ENCODE measurements at places on chromosomes 1 and 21.

DNA sequence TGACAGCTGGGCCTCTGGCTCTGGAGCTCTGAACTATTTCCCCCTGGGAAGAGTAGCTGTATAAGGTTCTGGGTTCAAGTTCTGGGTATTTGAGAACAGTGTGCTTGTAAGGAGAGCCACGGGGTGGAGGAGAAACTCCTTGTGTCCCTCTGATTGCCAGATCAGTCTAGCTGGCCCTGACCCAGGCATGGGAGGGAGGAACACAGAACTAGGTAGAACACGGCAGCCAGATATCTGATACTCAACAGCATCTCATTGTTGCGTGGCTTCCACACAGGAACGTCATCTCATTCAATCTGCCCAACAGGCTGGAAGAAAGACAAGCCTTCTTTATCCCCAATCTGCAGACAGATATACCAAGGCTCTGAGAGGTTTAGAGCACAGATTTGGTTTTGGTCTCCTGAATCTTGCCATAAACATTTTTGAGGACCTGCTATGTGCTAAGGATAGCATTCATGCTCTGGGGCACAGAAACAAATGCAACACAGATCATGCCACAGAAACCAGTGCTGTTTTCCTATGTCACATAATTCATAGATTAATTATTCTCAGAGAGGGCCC, 83.8 kb downstream of the PLXNA2 start:
- DNase-seq = no peak

GRCh38 chr1:10679496-10680220, 116.8 kb downstream of the CASZ1 start:
- DNase-seq = peak; percentile 11

DNA sequence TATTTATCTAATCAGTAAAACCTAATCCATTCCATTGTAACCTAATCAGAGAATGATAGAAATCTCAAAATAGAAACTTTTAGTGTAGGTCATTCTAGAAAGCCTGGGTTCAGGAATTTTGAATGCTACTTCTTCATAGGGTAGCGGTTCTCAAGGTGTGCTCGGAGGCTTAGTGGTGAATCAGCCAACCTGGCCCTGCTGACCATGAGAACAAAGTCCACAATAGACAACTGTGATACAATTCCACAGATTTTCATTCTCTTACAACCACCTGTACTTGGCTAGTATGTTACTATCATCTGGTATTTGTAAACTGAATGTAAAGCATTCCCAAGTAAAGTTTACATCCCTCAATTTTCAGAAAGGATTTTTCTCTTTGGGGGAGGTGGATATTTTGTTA, 7.5 kb upstream of the PUM1 start:
- no peak for DNase-seq

- no peak for DNase-seq
Measured at GRCh38 chr1:156259805-156260204, 11.9 kb upstream of the PAQR6 start.

GRCh38 chr1:77126307-77126706, 92.9 kb downstream of the PIGK start:
- peak; percentile 3 for DNase-seq

DNA sequence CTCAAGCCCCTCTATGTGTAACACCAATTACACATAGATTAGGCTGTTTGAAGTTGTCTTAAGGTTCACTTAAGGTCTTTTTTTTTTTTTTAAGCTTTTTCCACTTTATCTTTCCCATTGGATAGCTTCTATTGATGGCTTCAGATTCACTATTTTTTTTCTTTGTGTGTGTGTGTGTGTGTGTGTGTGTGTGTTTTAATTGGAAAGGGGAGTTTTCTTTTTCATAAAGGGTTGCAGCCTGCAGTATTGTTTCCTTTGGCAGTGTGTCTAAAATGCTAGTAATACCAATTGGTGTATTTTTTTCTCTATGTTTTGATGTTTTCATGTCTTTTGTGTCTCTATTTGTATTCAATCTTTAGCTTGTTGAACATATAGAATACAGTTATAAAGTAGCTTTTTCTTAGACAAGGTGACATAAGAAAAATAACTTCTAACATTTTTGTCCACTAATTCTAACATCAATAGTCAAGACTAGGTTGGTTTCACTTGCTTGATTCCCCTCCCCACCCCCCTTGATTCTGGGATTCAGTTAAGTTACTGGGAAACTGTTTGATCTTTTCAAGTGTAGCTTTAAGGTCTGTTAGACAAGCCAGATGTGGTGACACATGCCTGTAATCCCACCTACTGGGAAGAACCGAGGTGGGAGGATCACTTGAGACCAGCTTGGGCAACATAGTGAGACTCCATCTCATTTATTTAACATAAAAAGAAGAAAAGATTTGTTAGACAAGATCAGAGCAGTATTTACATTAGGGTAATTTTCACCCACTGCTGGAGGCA, 21.4 kb downstream of the PRRC2C start:
- DNase-seq = no peak

DNA sequence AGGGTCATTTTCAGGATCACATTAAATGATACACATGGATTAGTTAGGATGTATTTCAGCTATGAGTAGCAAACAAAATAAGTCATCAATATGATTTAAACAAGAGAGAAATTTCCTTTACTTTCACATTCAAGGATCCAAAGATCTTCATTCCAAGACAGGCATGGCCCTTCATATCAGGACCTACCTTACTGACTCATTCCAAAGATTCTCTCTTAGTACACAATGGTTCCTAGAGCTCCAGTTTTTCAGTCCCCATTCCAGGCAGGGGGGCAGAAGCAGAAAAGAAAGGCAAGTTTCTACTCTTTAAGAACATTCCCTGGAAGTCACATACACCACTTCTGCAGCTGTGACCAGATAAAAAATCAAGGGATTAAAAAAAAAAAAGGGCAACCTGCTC, 23.7 kb downstream of the RGS2 start:
- no peak for DNase-seq

- no peak for DNase-seq
Measured at GRCh38 chr1:87956072-87956471, 627.4 kb downstream of the LMO4 start.

- no peak for DNase-seq
Measured at GRCh38 chr21:30726726-30727125, 8.1 kb upstream of the KRTAP21-3 start.

GRCh38 chr1:68828013-68828412, 331.1 kb upstream of the DEPDC1 start:
- DNase-seq = no peak

Measured in stimulated activated CD4-positive, alpha-beta T cell treated with anti-CD3 and anti-CD28 coated beads, Interleukin-15, amount 100 ng/mL, for 24 hours (primary cell).